ENCODE measurements at places on chromosomes 2 and 18.

DNA sequence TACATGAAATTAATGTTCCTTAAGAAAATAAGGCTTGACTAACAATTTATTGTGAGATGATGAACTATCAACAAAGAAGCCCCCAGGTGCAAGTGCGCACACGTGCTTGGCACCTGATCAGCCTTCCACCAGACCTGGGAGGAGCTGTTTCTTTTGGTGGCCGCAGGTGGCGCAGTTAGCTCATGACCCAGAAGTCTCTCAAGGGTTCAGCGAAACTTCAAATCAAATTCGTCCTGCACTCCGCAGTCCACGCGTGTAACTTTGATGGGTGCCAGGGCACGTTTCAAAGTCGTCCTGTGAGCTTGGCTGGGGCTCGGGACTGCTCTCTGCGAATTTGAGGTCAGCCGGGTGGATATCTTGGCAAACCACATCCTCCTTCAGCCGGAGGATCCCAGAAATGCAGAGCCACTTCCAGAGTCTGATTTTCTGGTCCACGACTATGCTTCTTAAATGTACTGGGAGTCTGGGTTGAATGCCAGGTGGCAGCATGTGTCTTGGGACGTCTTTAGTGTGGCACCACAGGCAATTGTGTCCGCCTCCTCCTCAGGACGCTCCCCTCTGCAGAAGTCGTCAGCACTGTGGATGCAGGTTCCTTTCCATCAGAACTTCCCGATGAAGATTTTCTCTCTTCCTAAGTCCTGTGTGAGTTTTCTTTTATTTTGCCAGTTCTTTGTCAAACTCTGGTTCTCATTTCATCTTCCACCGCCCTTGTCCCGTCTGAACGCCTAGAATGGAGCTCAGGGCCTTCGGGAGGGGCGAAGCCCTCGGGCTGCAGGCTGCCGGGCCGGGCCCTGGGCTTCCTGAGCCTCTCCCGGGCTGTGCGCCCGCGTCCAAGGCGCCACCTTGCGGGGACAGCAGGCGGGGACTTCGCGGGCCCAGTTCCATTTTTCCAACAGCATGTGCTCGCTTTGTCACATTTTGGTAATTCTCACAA, 61.3 kb upstream of the RAPGEF4 start:
- DNase-seq: peak; percentile 27

DNA sequence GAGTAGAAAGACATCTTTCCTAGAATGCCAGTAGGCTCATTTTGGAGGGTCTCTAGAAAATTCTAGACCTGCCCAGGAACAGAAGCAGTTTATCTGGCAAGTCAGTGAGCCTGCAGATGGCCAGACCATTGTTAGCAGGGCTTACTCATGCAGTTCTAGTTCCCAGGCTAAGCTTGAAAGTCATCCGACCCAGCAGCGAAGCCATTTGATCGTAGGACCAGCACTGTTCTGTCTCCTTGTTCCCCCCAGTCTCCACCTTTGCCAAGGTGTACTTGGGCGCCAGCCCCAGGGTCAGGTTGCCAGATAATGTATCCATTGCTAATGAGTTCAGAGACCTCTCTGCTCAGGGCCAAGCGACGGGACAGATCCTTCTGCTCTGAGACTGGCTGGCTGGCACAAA, 70.1 kb downstream of the EPAS1 start:
- no peak for DNase-seq

GRCh38 chr2:102522890-102523289, 49.9 kb downstream of the SLC9A4 start:
- no peak for DNase-seq

DNA sequence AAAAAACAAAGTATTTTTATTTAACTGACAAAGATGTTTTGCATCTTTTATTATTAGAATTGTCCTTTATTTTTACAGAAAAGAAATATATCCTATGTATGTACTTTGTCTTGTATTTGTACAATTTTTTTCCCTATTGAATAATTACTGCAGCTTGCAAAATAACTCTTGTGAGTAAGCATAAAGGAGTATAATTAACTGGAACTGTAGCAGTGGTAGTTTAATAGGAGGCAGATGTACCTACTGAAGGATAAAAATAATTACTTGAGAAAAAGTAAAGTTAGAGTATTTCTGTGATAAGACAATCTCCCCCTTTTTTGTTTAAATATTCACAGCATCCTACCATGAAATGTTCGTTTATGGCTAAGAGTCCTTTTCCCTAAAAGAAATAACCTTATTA, 34.7 kb downstream of the EHBP1 start:
- DNase-seq: no peak

DNA sequence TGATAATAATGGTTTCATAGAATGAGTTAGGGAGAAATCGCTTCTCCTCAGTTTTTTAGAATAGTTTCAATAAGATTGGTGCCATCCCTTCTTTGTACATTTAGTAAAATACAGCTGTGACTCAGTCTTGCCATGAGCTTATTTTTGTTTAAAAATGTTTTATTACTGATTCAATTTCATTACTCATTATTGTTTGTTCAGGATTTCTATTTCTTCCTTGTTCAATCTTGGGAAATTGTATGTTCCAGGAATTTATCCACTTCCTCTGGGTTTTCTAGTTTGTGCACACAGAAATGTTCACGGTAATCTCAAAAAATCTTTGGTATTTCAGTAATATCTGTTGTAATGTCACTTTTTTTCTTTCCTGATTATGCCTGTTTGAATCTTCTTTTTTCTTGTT, 371.5 kb upstream of the SETBP1 start:
- no peak for DNase-seq

DNA sequence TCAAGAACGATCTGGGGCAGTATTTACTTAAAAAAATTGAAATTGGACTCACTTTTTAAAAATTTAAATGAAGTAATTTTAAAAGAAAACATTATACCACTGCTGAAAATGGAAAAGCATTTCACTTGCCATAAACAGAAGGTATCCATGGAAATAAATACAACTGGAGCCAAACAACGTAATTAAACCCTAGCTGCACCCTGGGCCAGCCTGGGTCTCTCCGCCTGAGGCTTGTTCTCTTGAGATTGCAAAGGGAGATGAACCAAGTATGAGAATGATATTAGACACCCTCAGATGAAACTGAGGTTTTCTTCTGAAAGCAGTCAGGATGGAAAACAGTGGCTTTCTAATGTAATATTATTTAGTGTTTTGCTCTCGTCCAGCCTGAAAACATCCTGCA, 264.4 kb downstream of the KCNE4 start:
- DNase-seq: no peak

DNA sequence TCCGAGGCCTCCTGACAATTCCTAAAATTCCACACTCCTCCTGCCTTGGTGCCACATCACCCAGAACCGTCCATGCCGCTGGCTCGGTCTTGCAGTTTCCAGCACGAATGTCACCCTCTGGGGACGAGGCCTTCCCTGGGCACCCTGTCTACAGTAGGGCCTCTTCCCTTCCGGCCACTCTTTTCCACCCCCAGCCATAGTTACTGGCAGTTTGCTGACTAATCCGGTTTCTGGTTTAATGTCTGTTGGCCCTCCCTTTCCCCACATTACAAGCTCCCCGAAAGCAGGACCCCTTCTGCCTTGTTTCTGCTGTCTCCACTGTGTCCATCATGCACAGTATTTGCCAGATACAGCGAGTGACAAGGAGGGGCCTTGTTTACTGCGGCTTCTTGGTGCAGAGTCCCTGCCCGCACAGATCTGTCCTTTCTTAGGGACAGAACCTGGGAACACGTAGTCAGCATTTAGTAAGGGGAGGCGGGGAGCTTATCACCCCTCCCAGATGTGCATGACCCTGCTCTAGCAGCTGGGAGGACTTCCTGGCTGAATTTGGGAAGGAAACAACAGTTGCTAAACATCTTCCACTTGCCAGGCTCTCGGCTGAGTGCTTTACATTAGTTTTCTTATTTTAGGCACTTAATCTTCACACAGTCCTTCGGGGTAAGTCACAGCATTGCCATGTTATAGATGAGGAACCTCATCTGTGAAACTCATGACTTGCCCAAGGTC, 23.6 kb upstream of the CATIP start:
- peak; percentile 75 for DNase-seq

DNA sequence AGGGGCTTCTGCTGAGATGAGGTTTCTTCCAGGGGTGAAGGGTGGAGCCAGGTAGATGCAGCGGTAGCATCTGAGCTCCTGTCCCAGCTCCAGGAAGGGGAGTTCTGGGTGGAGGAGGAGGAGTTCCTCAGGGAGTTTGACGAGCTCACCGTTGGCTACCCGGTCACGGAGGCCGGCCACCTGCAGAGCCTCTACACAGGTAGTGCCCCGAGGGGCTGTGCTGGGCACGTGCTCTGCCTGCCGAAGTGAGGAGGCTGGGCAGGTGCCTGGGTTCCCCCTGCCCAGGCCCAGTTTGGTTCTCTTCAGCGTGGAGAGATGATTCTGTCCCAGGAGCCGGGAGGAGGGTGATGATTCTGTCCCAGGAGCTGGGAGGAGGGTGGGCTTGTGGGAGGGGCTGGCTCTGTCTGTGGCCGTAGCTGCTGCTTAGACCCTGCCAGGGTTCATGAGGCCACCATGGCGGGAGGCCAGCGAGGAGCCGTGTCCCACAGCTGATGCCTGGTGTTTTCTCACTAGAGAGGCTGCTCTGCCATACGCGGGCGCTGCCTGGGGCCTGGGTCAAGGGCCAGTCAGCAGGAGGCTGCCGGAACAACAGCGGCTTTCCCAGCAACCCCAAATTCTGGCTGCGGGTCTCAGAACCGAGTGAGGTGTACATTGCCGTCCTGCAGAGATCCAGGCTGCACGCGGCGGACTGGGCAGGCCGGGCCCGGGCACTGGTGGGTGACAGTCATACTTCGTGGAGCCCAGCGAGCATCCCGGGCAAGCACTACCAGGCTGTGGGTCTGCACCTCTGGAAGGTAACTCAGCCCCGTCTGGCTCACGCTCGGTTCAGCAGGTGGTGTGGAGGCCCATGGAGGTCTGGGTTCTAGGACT, 8.2 kb downstream of the CAPN10 start:
- no peak for DNase-seq

DNA sequence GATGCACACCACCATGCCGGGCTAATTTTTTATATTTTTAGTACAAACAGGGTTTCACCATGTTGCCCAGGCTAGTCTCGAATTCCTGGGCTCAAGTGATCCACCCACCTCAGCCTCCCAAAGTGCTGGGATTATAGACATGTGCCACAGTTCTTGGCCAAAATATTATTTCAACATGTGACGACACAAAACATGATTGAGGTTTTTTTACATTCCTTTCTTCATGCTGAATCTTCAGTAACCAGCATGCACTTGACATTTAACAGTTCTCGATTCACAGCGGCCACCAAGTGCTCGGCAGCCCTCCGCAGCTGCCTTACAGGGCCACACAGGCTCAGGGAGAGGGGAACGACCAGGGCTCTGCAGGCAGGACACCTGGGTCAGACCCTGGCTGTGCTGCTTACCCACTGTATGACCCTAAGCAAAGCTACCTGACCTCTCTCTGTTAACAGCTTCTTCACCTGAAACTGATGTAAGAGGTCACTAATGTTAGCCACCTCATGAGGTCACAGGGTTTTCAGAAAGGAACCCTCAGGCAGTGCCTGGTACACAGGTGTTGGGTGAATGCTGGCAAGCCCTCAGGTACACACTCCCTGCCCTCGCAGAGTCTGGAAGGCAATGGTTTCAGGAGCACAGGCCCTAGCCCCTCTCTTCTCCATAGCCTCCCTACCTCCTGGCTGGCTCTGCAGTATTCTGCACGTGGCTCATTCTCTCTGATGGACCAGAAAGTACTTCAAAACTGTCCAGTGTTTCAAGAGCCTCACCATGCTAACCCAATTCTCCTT, 25.7 kb downstream of the TUBB6 start:
- no peak for DNase-seq

DNA sequence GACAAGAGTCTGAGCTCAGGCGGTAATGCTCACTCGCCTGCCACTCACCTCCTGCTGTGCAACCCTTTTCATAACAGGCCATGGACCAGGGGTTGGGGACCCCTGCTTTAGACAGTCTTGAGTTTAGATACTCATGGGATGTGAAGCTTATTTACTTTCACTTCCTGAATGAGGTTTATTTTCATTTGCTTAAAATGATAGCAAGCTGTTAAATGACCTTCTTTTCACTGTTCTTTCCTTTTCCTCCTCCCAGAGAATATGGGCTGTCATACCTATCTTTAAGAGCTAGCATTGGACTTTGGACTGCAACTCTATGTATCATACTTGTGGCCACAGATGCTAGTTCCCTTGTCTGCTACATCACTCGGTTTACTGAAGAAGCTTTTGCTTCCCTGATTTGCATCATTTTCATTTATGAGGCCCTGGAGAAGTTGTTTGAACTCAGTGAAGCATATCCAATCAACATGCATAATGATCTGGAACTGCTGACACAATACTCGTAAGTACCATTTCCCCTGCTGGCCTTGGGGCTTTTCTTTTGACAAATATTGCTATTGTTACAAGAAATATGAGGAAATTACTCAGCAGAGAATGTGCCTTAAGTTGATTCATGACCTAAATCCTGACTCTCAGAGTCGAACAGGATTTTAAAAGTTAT, 168.5 kb downstream of the DPP4 start:
- no peak for DNase-seq

GRCh38 chr18:40974448-40974847, 980.6 kb upstream of the PIK3C3 start:
- no peak for DNase-seq

DNA sequence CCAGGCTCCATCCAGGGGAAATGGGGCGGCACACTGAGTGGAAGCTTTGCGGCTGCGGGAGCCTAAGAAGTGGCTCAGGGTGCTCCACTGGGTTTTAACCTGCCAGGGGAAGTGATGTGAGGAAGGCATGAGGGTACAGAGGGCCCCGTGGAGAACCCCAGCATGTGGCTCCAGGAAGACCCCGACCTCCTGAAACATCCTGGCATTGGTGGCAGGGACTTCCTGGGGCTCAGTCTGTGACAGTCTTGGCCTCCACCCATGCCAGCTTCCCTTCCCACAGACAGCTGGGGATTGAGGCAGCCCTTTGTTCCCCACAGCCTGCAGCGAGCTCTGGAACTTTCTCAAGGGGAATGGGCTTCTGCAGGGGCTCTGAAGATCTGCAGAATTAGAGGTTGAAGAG, 146.6 kb downstream of the TNS1 start:
- DNase-seq: no peak

DNA sequence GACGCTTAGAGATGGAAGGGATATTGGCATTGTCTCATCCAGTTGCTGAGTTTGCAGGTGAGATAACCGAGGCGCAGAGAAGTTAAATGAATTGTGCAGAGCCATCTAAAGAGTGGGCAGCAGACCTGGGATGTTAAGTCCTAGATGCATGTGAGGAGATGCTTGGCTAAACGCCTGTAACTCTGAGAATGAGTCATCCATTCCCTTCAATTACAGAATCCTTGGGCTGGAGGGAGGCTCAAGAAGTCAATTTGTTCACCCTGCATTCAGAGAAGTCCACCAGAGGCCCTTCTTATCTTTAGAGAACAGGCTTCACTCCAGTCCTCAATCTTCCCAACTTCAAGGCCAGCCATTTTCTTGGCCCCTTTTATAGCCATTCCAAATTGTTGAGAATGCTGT, 1.6 kb downstream of the EHD3 start:
- no peak for DNase-seq

- DNase-seq: no peak
Measured at GRCh38 chr18:59275406-59275949, 2.2 kb upstream of the RAX start.
